ENCODE measurements at places on chromosomes 4 and X. TPM values are rescaled to one million over a fixed set of nuclear protein-coding genes. Genes with fewer than 3 reads are reported as not detected.

- DNase-seq, result no peak
Measured at GRCh38 chrX:121356850-121357171, 309.4 kb downstream of the GLUD2 start.

- DNase-seq, result no peak
Measured at GRCh38 chr4:127417885-127418535, 214.7 kb upstream of the INTU start.

- DNase-seq, result no peak
Measured at GRCh38 chrX:10010686-10011085, 43.5 kb downstream of the CLDN34 start.

- no peak for DNase-seq
Measured at GRCh38 chr4:150136481-150136880, 58.2 kb downstream of the DCLK2 start.

- DNase-seq, result no peak
Measured at GRCh38 chrX:18010253-18010652, 149.2 kb upstream of the RAI2 start.

DNA sequence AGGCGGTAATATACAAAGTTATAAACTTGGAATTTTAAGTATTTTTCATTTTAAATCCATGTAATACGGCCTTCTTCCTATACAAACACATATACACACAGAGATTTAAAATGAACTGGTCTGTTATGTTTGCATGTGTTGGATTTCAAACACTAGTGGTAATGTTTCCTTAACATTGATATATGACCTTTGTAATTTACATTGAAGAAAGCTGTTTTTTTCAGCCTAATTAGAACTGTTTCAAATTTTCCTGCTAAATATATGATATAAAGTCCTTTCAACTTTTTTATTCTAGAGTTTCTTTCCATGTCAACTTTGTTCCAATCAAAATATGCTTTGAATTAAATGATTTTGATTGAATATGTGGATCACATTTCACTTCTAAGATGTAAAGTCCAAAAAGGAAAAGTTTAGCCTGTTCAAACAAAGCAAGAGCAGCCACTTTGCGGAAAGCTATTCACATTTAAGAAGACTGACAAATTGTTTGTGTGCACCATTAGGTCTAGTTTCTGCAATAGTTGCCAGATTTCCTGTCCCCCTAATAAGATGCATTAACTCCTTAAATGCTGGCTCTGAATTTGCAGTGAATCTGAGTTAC, 226.0 kb upstream of the MAB21L2 start:
- DNase-seq, result no peak

DNA sequence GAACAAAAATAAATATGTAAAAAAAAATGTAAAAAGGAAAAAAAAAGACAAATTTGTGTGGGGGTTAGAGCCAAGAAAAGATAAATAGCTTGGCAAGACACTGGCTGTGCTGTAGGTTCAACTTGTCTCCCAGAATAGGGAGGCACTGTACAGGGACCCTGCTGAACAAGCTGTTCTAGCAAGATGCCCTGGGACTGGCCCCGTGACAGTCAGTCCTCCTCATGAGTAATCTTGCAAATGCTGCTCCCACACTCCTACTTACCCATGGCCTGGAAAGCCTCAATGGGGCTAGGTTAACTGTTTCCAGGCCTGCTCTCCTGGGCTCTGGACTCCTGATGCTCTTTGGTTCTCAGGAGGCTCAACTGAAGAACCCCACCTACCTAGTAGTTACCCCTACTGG, 106.8 kb downstream of the ATG4A start:
- DNase-seq, result no peak

DNA sequence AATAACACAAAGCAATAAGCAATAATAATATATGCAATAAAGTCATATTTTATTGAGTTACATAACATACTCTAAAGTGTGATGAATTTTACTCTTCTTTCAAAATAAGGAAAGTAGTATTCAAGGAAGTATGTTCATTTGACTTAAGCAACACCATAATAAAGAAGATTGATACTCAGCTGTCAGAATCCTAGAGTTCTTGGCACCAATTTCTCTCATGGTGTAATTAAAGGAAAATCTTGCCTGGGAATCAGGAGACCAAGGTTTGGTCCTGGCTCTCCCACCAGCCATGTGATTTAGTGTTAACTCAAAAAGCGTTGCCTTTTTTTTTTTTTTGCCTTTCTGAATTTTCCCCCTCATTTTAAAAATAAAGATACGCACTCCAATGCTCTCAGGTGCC, 17.1 kb downstream of the MYOZ2 start:
- no peak for DNase-seq

SATL1 gene
- not detected for total RNA-seq

DNA sequence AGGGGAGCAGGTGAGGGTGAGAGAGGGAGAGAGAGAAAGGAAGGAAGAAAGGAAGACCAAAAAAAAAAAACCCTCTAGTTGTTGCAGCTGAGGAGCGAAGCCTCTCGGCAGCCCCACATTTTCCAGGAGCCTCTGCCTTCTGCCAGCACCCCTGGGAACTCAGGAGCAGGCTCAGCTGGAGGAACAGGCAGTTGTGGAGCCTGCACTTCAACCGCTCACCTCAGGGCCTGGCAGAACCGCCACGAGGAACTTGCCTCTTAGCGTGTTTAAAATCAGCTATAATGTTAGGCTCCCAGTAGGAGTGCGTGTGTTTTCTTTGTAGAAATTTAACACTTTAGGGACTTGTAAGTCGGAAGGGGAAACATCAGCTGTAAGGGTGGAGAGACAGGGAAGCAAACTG, 65.7 kb downstream of the SEL1L3 start:
- no peak for DNase-seq

GRCh38 chrX:71579136-71579989, 1.1 kb downstream of the GCNA start:
- DNase-seq, result no peak

GRCh38 chr4:10809905-10810304, 125.3 kb upstream of the CLNK start:
- no peak for DNase-seq

BEND4 gene
- not detected for total RNA-seq

GRCh38 chr4:104490770-104491480, 3.8 kb downstream of the CXXC4 start:
- peak; percentile 85 for DNase-seq

DNA sequence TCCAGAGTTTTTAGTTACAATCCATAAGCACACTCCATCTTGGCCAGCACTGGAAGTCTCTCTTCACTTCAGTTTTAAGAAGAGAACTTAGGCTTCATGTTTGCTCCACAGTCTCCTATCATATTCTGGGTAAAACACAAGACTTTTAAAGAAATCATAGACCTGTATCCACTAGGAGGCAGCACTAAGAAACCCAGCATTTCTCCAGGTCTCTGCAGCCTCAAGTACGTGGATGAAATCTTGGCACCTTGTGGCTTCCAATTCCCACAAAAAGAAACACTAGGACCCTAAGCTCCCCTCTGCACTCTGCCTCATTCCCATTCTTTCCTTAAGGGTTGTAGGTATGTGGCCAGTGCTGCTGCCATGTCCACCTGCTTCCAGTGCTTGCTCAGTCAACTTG, 367.3 kb upstream of the CASK start:
- DNase-seq, result no peak

DNA sequence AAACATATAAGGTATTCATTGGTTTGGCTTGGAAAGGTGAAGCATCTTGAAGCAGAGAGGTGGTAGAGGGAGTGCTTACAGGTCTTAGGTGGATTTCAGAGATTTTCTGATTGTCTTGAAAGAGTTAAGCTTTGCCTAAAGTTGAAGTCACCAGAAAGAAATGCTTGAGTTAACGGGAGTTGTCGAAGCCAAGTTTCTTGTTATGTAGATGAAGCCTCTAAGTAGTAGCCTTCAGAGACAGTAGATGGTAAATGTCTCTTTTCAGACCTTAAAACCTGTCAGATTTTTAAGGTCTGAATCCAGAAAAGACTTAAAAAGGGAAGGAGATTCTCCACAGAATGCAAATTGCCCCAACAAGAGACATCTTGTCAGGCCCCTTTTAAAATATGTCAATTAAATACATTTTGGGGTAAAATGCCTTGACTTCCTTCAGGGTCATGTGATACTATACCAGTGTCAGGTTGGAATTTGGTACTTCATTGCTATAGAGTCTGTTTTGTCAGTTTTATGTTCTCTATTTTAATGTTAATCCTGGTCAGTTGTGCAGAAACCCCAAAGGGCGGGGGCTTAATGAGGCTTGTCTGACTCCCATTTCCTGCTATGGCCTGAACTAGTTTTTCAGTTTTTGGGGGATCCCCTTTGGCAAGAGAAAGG, 81.0 kb downstream of the PCDH18 start:
- DNase-seq, result no peak

- DNase-seq, result no peak
Measured at GRCh38 chr4:57187246-57187645, 77.1 kb upstream of the IGFBP7 start.

GRCh38 chr4:173217727-173218126, 49.1 kb downstream of the GALNT7 start:
- no peak for DNase-seq

FSTL5 gene
- not detected for total RNA-seq

- no peak for DNase-seq
Measured at GRCh38 chrX:31092970-31093638, 21.3 kb upstream of the FTHL17 start.
